ENCODE measurements at places on chromosomes 2 and 18.

- DNase-seq, result no peak
These were observed 38.8 kb downstream of the DNER start for GRCh38 chr2:229675569-229675968.

DNA sequence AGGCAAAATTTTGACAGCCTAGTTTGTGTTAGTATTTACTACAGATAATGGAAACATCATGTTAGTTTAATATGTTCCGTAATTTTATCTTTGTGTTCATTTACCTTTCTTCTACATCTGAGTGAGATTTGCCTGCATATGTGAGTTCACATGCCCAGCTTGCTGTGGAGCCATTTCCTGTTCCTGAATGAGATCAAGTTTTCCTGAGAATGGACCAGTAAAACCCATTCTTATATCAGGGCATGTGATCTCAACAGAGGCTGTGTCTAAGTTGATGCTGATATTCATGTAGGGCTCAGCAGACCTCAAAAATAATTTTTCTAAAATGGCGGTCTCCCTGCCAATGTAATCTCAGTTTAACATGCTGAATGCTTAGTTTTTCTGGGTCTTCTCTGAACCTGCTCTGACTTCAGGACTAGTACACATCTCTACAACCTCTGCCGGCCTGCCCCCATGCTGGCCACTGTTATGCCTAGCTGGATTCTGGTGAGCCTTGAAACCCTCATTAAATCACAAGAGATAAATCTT, 1.0 kb downstream of the IL1A start:
- no peak for DNase-seq

GRCh38 chr2:165434865-165435496, 34.5 kb upstream of the CSRNP3 start:
- no peak for DNase-seq

- no peak for DNase-seq
These were observed at the start of gene ODC1 for GRCh38 chr2:10447895-10448575. ODC1 (minus strand) TSS chr2:10448327; CDS start chr2:10445032, 3,295 bp downstream.

- no peak for DNase-seq
These were observed 112.3 kb downstream of the BCL2 start for GRCh38 chr18:63207143-63207790.

- DNase-seq, result no peak
These were observed 330.3 kb upstream of the KCNJ3 start for GRCh38 chr2:154368153-154368552.

GRCh38 chr2:241532733-241533601, 24.6 kb upstream of the STK25 start:
- no peak for DNase-seq

Data from cortex of kidney (tissue), 1 donor.